Fibroblast of skin of back (primary cell): ENCODE measurements at places on chromosomes 13 and 19.

GRCh38 chr19:30696514-30696913 is 324.3 kb downstream of the ZNF536 start:
- no peak for DNase-seq

DNA sequence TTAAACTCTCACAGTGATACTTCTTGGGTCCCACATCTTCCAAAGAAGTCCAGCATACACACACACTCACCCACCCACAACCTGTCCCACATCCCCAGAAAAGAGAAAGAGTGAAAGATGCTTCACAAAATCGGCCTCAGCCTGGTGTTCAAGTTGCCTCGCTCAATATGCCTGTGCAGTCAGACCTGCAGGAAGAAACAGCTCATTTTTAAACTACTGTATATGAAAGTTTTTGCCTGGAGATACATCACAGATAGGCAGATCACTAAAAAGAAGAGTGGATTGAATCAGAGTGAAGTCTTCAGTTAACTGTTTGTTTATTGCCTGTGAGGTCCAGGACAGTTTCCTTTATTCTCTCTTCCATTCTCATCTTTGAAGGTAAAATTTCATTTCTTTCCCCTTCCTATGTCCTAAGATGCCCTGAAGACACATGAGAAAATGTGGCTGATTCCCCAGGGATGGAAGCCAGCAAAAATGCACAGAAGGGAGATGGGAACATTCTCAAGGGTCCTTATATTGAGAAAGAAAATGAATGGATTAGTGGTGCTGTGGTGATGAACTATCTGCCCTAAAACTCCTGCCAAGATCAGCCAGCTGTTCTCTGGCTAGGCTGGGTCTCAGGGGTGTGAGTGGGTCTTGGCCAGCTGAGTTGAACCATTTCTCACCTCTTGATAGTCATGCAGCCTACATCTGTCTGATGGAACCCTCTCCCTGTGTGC is 259.0 kb downstream of the ITGBL1 start:
- no peak for DNase-seq

GRCh38 chr19:19459707-19460251 is 54.3 kb downstream of the GATAD2A start:
- DNase-seq = peak; percentile 74

DNA sequence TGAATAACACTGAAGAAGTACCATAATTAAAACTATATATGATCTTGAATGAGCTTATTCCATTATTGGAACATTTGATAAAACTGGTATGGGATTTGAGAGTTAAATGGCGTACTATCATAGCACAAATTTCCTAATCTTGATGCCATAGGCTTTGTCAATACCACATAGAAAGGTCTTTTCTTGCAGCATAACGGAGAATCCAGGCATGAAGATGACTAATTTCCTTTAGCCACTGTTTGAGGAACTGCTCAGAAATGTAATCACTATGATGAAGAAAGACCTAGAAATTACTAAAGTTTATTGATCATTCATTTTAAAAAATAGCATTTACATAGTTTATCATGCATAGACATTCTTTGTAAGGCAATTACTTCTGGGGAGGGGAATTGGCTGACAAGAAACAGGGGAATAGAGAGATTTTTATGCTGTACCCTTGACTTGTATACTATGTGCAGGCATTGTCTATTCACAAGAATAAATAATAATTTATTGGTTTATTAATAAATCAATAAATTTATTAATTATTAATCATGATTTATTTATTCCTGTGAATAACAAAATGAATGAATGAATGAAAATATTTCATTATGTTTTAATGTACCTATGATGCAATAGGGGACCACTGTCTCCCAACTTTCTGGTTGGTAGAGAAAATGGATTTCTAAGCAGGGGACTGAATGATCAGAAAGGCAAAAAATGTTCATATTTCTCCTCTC is 2676.6 kb downstream of the PCDH9 start:
- DNase-seq = peak; percentile 52

DNA sequence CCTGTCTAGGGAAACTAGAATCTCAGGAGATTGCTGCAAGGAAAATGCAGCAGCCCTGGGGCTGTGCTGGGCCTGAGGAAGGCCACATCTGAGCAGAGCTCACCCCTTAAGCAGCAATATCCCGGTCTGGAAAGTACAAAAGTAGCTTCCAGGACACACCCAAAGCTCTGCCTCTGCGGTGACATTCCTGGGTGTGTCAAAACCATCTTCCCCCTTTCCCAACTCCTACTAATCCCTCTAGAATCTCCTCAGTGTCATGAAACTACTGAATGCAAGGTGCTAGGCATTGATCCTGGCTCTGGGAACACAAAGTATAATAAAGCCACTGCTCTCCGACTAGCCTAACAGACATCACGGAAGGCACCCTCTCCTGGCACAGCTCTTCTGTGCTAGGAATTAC is 5.0 kb downstream of the PBX4 start:
- DNase-seq = peak; percentile 70

DNA sequence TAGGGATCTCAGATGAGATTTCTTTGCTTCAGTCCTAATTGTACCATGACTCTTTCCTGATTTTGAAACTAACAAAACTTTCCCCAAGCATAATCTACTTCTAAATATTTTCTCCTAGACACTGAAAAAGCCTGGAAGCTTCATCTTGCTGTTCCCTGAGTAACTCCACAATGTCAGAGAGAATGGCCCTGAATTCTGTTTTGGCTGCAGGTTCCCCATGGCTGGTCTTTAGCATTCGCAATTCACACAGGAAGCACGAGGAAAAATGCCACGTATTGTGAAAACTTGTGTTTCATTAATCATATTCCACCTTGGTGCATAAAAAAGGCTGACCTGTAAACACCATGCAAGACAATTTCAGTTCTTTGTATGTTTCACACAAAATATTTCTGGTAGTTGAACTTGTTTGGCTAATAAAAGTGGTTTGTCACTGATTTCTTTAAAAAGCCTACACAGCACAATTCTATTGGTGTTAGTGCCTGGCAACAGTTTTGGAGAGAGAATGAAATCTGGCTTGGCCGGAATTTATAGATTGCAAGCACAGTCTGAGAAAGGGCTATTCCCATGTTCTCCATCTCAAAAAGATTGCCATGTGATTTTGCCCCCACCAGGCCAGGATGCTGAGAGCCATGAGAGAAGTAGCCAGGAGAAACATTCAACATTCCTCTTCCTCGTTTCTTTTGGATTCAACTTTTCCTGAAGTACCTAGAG is 367.1 kb downstream of the NDFIP2 start:
- no peak for DNase-seq
